Activated CD4-positive, alpha-beta T cell treated with anti-CD3 and anti-CD28 coated beads, Interleukin-2, amount 10 ng/mL, durations not matched to agents 7 days and 5 days (primary cell): ENCODE measurements at places on chromosomes 12 and 14. TPM values are rescaled to one million over a fixed set of nuclear protein-coding genes. Genes with fewer than 3 reads are reported as not detected.

The FGFR1OP2 gene
- total RNA-seq, result 79.5 TPM

The PZP gene
- total RNA-seq, result not detected

The PLEKHD1 gene
- total RNA-seq, result 0.15 TPM

The SDS gene
- not detected for total RNA-seq

The WIF1 gene
- total RNA-seq, result not detected

DNA sequence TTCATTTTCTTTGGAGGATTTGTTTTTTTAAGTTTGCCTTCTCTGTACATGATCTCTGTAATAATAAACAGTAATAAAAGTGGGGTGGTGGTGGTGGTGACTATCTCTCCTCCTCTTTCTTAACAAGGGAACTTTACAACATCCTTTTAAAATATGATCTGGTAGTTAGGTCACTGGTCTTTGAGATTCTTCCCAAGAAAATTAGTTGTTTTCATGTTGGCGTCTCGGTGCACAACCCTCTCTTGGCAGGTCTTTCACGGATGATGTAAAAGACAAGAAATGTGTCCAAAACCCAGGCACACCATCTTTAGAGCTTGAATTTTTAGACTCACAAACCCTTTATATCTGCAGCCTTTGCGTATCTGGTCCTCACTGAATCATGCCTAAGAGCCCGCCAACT, 488.5 kb upstream of the TBX3 start:
- no peak overlapping the region for H3K4me3 ChIP-seq
- DNase-seq, result no peak
- no peaks in the 10 kb centered on the region for H3K4me1 ChIP-seq
- no peaks in the 10 kb centered on the region for H3K27me3 ChIP-seq
- no peaks in the 10 kb centered on the region for H3K36me3 ChIP-seq

DNA sequence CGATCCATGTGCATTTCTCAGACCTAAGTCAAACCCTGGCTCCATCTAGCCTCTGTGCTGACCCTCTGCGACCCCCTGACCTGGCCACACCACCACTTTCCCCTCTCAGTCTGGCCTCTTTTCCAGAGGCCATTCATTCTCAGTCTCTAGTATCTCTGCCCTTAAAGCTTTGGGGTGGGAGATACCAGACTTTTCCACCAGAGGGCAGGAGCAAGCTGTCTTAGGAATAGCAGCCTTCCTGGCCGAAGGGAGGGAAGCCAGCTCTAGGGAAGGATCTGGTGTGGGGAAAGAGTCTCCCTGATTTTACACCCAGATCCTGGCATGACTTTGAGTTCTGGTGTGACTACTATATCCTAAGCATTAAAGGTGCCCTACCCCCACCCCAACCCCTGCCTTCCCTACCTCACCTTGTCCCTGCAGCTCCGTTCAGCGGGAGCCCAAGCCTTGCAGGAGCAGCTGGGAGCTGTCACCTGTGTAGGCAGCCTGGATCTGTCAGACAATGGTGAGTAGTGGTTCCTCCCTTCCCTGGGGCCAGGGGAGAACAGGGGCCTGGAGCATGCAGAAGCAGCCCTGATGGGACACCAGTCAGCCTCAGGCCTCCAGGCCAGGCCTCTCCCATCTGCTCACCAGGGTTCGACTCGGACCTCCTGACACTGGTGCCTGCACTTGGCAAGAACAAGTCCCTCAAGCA, 6.6 kb downstream of the CARMIL3 start:
- H3K27me3 ChIP-seq, result peaks cover 10% of the 10 kb centered on the region
- no peak overlapping the region for H3K4me3 ChIP-seq
- no peaks in the 10 kb centered on the region for H3K36me3 ChIP-seq
- peak; percentile 70 for DNase-seq
- peak overlapping the region; percentile 83 for H3K27ac ChIP-seq

GRCh38 chr14:50826681-50827080, 4.3 kb downstream of the NIN start:
- H3K27me3 ChIP-seq, result peaks cover 2% of the 10 kb centered on the region
- DNase-seq, result no peak
- H3K4me1 ChIP-seq, result peaks cover 76% of the 10 kb centered on the region
- peaks cover 46% of the 10 kb centered on the region for H3K36me3 ChIP-seq

GRCh38 chr12:100675432-100675831, 101.9 kb downstream of the GAS2L3 start:
- no peak for DNase-seq
- no peaks in the 10 kb centered on the region for H3K27me3 ChIP-seq
